B cell (primary cell): ENCODE measurements at places on chromosomes 6 and 20. TPM values are rescaled to one million over a fixed set of nuclear protein-coding genes. Genes with fewer than 3 reads are reported as not detected.

The MROH8 gene
- 3.8 and 4.0 TPM in 2 replicates for polyA plus RNA-seq

The LINC00237 gene
- polyA plus RNA-seq = 0.07 TPM in 1 of 2 replicates, not detected in the other

The LY6G6C gene
- 0.13 and 0.30 TPM in 2 replicates for polyA plus RNA-seq

The NKAPL gene
- polyA plus RNA-seq = not detected in 2 replicates

The GJA1 gene
- not detected in 2 replicates for polyA plus RNA-seq

The C20orf141 gene
- not detected in 2 replicates for polyA plus RNA-seq

The HLA-DOA gene
- polyA plus RNA-seq = 191 and 338 TPM in 2 replicates

The PRICKLE4 gene
- 0.60 and 0.75 TPM in 2 replicates for polyA plus RNA-seq

The TINAG gene
- polyA plus RNA-seq = not detected in 2 replicates

The ILRUN gene
- polyA plus RNA-seq = 30.1 and 39.4 TPM in 2 replicates

The SPDEF gene
- 0.10 and 0.32 TPM in 2 replicates for polyA plus RNA-seq

The OPN5 gene
- not detected in 2 replicates for polyA plus RNA-seq

The PKIB gene
- 0.27 and 0.49 TPM in 2 replicates for polyA plus RNA-seq

The ZHX3 gene
- polyA plus RNA-seq = 4.3 TPM in 2 replicates

GRCh38 chr20:38965264-38965663 is 3.1 kb downstream of the DHX35 start:
- no peak for DNase-seq

DNA sequence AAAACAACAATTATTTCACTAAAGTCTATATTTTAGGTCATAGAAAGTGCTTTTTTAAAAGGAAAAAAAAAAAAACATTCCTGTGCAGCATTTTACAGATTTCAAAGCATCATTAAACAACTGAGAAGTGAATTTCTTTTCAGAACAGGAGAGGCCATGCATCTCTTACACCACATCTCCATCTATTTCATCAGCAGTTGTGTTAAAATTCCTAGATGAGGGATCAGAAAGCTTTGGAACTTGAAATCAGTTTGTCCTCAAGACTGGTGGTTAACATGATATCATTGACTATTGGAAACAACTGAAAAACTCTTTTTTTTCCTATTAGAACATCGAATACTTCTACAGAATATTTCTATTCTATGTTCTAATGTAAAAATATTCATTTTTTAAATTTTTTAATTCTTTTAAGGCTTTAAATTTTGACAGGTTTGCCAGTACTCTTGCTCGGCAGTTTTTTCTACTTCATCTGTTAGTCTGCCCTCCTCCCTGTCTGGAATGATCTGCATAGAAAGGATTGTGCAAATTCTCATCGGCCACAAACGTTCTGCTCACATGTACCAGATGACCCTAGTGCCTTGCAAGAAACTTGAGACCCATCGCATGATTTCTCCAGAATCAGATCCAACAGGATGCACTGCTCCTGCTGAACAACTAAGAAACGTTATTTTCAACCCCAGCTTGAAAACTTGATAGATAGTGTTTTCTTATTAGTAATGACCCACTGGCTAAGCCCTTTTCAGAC is 411.0 kb upstream of the AGPAT4 start:
- DNase-seq = no peak

- no peak for DNase-seq
These were observed 54.3 kb downstream of the PPP1R14C start for GRCh38 chr6:150196942-150197745.

- peak; percentile 30 for DNase-seq
These were observed 3.1 kb downstream of the MAN1A1 start for GRCh38 chr6:119346450-119346849.

DNA sequence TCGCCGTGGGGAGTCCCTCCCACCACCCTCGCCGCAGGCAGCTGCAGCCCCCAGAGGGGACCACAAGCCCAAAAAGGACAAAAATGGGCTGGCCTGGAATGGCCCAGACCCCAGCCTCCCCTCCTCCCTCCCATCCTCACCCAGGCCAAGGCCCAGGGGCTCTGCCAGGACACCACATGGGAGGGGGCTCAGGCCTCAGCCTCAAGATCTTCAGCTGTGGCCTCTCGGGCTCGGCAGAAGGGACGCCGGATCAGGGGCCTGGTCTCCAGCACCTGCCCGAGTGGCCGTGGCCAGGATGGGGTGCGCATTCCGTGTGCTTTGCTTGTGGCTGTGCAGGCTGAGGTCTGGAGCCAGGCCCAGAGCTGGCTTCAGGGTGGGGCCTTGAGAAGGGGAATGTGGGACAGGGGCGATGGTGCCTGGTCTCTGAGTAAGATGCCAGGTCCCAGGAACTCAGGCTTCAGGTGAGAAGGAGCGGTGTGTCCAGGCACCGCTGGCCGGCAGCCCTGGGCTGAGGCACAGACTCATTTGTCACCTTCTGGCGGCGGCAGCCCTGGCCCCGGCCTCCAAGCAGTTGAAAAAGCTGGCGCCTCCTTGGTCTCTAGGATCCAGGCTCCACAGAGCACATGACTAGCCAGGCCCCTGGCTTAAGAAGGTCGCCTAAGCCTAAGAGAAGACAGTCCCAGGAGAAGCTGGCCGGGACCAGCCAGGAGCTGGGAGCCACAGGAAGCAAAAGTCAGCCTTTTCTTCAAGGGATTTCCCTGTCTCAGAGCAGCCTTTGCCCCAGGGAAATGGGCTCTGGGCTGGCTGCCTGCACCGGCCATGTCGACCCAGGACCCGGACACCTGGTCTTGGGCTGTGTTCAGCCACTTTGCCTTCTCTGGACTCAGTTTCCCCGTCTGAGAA is 35.2 kb upstream of the MRGBP start:
- DNase-seq = no peak

GRCh38 chr6:111996144-111996865 is 57.6 kb upstream of the CCN6 start:
- DNase-seq = no peak

DNA sequence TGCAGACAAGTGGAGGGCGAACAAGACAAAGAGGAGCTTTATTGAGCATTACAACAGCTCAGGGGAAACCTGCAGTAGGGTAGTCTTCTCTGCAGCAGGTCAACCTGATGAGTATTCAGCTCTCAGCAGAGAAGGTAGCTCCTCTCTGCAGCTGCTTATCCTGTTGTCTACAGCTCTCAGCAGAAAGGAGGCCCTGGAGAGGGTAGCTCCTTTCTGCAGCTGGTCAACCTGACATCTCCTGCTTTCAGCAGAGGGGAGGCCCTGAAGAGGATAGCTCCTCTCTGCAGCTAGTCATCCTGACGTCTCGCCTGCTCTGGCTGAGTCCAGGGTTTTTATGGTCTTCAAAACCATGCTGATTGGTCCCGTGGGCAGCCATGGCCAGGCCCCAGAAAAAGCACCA is 113.6 kb downstream of the CD24 start:
- DNase-seq = no peak

DNA sequence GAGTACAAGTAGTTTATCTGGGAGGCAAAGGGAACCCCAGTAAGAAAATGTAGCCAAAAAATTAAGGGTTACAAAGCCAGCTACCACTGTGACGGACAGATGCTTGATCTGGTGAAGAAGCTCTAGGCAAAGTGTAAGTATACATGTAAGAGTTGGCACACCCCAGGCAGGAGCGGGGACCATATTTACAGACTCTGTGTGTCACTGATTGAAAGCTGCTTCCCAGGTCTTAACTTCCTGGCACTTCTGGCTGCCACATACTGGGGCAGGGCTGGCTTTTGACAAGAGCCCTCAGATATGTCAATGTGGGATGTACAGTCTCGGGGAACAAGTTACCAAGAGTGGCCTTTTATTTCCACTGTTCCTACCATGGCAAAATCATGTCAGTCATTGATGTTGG is 48.0 kb upstream of the BCLAF1 start:
- DNase-seq = no peak

DNA sequence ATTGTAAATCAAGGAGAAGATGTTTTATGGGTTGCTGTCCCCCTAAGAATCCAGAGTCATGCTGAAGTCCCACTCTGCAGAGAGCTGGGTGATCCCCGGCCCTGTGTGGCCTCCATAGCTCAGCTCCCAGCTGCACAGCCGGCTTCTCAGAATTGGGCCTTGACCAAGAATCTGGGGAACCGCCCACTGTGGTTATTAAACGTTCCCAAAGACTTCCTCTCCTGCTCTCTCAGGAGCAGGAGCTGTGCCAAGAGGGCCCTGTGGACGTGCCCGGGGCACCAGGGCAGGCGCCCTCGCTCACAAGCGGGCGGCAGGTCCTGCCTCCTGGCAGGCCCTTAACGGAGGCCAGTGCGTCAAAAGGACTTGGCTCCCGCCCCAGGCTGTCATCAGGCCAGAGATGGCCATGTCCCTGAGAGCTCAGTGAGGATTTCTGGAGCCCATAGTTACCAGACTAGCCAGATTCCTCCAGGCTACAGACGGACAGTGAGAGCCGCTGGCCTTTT is 30.4 kb downstream of the ZC3H12D start:
- DNase-seq = no peak

- DNase-seq = peak; percentile 7
These were observed 706.5 kb upstream of the MAN1A1 start for GRCh38 chr6:120056085-120056484.

- no peak for DNase-seq
These were observed 55.8 kb downstream of the STMND1 start for GRCh38 chr6:17157617-17158016.

- DNase-seq = no peak
These were observed 78.8 kb upstream of the MAP7 start for GRCh38 chr6:136628996-136629395.

GRCh38 chr6:16461491-16461890 is 223.1 kb downstream of the GMPR start:
- no peak for DNase-seq

GRCh38 chr6:30164714-30165113 is 1.4 kb downstream of the TRIM15 start:
- DNase-seq = no peak

- DNase-seq = no peak
These were observed 84.8 kb upstream of the BTBD3 start for GRCh38 chr20:11832851-11833250.

DNA sequence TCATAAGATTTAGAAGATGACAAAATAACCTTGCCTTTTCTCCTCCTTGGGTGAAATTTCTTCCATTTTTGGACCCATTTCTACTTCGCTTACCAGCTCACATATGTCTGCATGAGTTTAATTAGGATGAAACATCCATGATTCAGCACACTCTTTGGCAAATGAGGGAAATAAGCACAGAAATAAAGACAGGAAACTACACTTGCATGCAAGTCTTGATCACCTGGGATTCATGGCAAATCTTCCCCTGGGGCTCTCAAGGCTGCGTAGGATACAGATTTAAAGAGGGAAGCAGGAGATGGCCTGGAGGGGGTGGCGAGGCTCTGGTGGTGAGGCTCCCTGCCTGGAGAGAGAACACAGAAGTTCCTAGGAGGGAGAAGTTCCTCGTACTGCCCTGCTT is 147.8 kb downstream of the EDN3 start:
- no peak for DNase-seq

GRCh38 chr6:108765495-108765894 is 82.7 kb upstream of the ARMC2 start:
- DNase-seq = no peak

- DNase-seq = no peak
These were observed 64.9 kb downstream of the DLL1 start for GRCh38 chr6:170225852-170226417.

DNA sequence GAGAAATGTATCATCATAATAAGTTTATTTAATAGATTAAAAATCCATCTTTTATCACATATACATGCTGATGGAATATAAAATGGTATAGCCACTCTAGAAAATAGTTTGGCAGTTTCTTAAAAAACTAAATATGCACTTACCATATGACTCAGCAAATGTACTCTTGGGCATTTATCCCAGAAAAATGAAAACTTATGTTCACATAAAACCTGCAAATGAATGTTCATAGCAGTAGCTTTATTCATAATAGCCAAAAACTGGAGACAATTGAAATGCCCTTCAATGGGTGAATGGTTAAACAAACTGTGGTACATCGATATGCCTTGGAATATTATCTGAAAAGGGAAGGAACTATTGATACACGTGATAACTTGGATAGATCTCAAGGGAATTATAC is 6.4 kb upstream of the NCOA7 start:
- DNase-seq = no peak

- DNase-seq = peak; percentile 35
These were observed 1.1 kb downstream of the GNL1 start for GRCh38 chr6:30554962-30555815.

- DNase-seq = no peak
These were observed 1.3 kb downstream of the ZNF343 start for GRCh38 chr20:2507464-2507863.

DNA sequence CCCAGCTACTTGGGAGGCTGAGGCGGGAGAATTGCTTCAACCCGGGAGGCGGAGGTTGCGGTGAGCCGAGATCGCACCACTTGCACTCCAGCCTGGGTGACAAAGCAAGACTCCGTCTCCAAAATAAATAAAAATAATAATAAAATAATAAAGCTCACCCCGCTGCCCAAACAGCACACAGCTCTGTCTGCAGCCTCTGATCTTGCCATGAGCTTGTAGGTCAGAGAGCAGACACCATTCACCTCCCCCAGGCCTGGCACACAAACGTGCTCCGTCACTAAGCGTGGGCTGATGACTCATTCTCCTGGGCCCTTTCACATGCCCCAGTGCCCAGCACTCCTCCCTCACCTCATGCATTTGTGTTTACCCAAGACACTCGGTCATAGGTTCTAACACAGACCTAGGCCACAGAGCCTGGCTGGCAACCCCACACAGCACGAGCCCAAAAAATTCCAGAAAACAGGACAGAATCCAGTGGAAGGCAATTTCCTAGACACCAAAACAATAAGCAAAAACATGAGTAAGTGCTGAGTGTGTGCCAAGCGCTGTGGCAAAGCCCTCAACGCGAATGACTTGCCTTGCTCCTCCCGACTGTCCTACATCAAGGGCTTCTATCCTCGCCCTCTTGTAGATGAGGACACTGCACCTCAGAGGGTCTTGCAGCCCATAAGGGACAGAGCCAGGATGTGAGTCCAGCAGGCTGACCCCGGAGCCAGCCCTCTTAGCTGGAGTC is 18.0 kb downstream of the ATP9A start:
- DNase-seq = no peak

- peak; percentile 19 for DNase-seq
These were observed 111.9 kb upstream of the GGTLC1 start for GRCh38 chr20:24100370-24101011.

GRCh38 chr6:6655805-6656251 is 67.3 kb downstream of the LY86 start:
- DNase-seq = no peak

DNA sequence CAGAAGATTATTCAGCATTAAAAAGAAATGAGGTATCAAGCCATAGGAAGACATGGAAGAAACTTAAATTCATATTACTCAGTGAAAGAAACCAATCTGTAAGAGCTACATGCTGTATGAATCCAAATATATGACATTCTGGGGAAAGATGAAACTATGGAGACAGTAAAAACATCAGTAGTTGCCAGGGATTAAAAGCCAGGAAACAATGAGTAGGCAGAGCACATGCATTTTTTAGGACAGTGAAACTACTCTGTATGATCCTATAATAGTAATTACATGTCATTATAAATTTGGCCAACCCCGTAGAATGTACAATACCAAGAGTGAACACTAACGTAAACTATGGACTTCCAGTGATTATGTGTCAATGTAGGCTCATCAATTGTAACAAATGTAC is 92.8 kb upstream of the RNF217 start:
- no peak for DNase-seq

DNA sequence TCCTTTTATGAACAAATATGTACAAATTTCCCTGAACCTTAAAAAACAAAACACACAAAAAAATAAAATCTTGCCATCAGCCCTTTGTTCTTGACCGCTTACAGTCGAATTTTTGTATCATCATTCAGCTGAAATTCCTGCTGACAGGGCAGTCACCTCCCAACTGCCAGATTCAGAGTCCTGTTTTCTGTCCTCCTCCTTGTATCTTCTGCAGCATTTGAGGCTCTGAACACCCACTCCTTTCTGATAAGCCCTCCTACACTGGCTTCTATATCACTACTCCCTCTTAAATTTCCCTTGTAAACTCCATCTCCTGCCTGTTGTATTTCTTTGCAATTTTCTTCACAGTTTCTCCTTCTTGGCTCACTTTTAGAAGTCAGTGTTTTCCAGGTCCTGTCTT is 77.8 kb upstream of the CCN6 start:
- DNase-seq = no peak
